ENCODE measurements at places on chromosomes 7 and 10.

DNA sequence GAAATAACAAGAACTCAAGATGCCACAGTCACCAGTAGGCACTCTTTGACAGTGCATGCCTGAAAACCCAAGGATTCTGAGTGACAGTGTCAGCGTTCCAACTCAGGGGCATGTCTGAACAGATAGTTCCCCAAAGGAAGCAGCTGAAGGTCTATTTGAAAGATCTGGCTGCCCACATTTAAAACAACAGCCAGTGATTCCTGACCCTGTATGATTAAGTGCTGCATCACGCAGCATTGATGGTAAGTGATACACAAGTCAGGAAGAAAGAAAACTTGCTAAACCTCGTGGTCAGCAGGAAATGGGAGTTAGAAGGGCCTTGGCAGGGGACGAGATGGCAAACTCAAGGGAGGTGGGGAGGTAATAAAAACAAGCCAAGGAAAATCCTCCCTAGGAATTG is 1013.1 kb downstream of the TYW1 start:
- DNase-seq = no peak

DNA sequence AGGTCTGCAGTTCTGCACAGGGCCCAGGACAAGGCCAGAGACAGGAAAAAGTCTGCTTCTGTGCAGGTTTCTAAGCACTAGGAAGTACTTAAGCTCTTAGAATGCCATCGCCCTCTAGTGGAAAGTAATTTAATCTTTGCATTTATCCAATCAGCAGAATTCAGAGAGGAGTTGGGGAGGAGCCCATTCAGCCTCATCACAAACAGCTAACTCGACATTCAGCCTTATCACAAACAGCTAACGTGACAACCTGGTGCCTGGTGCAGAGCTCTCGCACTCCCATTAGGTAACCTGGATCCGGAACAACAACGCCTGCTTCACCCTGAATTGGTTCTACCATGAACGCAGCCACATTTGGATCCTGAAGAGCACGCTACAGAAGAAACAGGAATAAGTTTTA is 15.2 kb downstream of the OAT start:
- DNase-seq = no peak

DNA sequence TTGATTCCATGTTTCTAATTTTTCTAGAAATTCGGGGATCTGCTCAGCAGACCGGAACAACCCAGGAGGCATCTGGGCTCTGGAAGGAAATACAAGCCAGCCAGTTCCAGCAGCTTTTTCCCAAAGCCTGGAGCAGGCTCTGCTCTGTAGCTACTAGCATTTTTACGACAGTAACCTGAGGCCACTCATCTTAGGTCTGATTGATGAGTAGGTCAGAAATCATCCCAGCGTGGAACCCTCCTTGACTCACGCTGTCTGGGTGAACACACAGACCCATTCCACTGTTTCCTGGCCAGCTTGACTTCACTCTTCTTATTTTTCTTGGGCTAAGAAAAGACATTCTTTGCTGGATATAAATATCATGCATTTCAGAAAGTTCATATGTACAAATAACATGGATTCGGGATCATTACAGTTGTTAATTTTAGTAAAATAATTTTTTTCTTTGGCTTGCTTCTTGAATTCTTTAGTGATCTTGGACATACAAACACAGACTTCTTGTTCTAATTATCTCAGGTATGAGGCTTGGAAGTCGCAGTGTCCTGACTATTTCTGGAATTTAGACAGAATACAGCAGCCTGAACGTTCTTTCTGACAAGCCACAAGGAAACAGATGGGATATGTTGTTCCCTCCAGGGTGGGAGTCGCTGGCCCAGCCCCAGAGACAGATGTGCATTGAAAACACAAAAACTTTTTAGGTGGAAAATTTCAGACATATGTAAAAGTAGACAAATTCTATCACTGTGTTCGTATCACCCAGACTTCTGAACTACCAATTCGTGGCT is 54.6 kb upstream of the PITRM1 start:
- no peak for DNase-seq

GRCh38 chr10:92264249-92264648 is 26.6 kb downstream of the CPEB3 start:
- DNase-seq = no peak

GRCh38 chr7:101179713-101180112 is 380 bp downstream of the NAT16 start:
- DNase-seq = no peak

DNA sequence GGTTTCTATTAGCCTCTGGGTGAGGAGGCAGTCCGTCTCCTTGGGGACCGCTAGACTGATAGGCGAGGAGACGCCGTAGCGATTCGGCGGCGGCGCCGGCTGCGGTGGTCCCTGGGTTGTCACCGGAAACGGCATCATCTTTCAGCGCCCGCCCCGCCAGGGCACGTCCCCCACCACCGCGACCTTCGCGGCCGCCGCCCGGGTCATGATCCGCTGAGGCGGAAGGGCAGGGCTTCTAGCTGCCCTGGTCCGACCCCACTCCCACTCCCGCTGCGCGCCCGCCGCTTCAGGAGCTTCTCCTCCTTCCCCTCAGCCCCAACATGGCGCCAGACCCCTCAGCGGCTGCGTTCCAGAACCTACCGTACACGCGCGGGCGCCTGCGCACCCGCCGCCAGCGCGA is at the start of gene PAPOLB:
Gene PAPOLB, minus strand, starts transcription at position 358 of the 400 bp plus-strand sequence. Its CDS starts 220 bp downstream, at position 138.
- no peak for DNase-seq

- no peak for DNase-seq
Observed at GRCh38 chr10:96513305-96513697, 425 bp downstream of the TLL2 start.

- DNase-seq = no peak
Observed at GRCh38 chr7:25385506-25386136, 157.3 kb upstream of the NPVF start.

DNA sequence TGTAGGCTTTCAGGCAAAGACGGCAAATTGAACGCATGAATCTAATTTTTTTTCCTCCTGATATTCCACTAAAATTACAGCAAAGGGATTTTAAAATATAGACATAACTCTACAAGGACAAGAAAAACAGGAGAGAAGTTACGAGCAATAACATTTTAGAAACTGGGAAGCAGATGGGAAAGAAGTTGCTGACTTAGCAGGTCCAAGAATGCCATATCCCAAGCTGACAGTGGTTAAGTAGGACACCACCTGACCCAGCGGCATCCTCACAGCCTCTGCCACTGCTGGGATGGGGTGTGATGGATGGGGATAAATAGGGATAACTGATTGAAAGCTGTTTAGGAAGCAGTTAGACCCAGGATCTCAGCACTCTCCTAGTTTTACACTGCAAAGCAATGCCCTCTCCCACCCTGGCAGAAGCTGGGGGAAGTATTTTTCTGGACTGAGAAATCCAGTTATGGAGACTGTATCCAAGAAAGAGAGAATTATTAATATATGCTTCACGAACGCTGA is 99.3 kb upstream of the LEP start:
- DNase-seq = no peak

DNA sequence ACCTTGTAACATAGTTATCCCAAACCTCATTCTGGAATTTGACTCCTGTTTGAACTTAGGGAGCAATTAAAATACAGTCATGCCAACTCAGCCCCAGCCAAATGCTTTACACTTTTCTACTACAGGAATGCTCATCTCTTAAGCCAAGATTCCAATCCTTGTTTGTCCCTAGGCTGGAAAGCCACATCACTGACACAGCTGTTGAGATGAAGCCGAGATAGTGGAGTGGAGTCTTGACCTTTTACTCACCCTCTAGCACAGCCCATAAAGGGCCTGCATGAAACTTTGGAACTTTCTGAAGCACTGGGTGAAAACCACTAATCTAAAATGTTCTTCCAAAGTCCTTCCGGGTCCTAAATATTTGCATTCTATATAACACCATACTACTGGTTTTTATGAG is 247.3 kb downstream of the ETV1 start:
- DNase-seq = no peak

DNA sequence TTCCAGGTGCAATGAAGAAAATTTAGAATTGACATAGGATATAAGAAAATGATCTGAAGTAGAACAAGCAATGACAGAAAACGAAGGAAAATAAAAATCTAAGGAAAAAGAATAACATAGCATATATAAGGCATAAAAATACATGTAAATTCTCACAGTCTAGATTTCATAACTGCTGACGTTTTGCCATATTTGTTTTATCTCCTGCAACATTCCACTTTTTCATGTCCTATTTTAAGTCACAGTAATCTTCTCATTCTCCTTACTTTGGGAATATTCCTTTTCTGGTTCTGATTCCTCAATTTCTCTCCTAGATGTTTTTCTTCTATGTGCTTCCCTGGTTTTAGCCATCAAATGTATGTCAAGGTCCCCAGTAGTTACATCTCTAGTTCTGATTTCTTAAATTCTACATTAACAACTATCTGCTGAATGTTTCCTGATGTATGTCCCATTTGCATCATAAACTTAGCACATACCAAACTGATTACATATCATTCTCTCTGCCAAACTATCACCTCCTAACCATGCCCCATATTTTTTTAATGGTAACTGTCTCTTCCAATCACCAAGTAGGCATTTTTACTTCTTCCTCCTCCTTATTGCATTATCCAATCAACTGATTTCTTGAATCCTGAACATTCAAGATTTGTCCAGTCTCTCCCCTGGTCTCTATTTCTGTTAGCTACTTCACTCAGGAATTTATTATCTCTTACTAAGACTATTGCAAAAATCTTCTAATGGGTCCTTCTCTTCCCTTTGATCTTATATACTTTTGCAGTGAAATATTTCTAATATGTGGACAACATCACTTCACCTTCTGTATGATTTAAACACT is 171.3 kb downstream of the DNAJC1 start:
- DNase-seq = no peak

DNA sequence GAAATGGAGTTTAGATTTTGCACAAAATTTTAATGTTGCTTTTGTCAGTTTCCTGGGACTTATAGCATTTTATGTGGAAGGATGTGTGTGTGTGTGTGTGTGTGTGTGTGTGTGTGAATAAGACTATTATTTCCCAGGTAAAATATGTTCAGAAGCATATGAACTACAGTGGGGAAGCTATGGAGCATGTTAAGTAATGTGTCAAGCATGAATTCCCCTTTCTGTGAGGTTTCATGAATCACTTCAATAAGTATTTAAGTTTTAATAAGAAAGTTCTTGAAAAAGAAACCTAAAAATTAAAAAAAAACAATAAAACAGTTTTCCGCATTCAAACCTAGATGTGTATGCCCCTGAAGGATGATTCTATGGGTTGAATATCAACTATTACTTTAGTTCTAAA is 693 bp downstream of the CREB5 start:
- no peak for DNase-seq

DNA sequence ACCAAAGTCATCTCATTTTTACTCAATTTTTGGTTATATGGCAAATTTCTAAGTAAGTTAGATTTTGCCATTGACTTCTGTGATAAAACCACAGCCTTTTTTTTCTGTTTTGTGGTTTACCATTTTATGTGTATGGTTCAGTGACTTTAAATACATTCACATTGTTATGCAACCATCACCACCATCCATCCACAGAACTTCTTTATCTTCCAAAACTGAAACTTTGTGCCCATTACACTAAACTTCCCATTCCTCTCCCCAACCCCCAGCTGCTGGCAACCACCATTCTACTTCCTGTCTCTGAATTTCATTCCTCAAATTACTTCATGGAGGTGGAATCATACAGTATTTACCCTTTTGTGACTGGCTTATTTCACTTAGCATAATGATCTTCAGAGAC is 280.4 kb upstream of the TCERG1L start:
- DNase-seq = no peak

- no peak for DNase-seq
Observed at GRCh38 chr10:15719899-15720634, at the start of gene ITGA8. Gene ITGA8, minus strand, starts transcription at chr10:15719922. Its CDS starts 151 bp downstream, at chr10:15719771.

DNA sequence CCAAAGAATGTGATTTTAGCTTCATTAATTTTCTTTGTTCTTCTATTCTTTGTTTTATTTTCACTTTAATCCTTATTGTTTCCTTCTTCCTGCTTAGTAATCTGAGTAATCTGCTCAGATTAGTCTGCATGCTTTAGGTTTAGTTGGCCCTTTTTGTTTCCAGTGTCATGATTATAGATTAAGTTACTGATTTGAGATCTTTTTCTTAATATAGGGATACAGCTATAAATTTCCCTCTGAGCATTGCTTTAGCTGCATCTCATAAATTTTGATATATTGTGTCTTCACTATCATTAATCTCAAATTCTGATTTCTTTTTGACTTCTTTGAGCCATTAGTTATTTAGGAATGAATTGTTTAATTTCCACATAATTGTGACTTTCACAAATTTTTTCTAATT is 6.2 kb downstream of the NET1 start:
- no peak for DNase-seq

- no peak for DNase-seq
Observed at GRCh38 chr7:2134740-2135139, 98.0 kb downstream of the MAD1L1 start.

GRCh38 chr7:79293655-79294142 is 159.8 kb downstream of the MAGI2 start:
- DNase-seq = no peak

DNA sequence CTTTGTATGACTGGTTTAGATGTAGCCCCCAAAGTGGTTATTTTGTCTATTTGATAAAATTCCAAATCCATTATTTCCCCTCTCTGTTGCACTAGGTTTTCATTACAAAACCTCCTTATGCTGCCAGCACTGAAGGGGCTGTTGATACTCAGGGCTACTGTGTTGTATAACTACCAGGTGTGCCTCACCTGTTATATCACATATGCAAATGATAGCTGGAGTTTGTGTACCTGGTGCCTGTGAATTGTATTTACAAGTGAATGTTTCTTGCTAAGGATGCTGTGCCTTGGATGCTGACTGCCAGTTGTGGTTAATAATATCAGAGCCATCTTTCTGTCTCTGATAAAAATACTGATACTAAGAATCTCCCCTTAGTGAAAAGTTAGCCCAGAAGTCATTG is 84.8 kb upstream of the CCDC6 start:
- DNase-seq = no peak

GRCh38 chr7:51344406-51345138 is 28.0 kb upstream of the COBL start:
- DNase-seq = no peak

- DNase-seq = no peak
Observed at GRCh38 chr10:80498833-80499741, 38.6 kb upstream of the SH2D4B start.

Measured in cortex of kidney (tissue), 1 donor.